Fibroblast of villous mesenchyme (primary cell): ENCODE measurements at places on chromosomes 3 and 15. TPM values are rescaled to one million over a fixed set of nuclear protein-coding genes. Genes with fewer than 3 reads are reported as not detected.

DNA sequence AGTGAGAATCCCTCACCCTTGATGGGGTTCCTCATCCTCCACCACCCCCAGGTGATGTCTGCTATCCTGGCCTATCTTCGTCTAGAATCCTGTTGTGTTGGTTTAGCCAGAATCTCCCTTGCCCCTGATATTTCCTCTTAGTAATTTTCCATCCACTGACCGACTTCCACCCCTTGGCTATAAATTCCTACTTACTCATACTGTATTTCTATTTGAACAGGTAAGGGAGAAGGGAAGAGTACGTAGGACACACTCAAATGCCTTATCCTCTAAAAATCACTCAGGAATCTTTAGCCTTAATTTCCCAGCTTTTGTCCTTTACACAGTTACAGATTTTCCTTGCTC, 678 bp upstream of the TFG start:
- DNase-seq: no peak

GRCh38 chr3:21356402-21356801, 394.6 kb downstream of the ZNF385D start:
- no peak for DNase-seq

- no peak for DNase-seq
Observed at GRCh38 chr3:149715247-149715646, 37.0 kb downstream of the COMMD2 start.

DNA sequence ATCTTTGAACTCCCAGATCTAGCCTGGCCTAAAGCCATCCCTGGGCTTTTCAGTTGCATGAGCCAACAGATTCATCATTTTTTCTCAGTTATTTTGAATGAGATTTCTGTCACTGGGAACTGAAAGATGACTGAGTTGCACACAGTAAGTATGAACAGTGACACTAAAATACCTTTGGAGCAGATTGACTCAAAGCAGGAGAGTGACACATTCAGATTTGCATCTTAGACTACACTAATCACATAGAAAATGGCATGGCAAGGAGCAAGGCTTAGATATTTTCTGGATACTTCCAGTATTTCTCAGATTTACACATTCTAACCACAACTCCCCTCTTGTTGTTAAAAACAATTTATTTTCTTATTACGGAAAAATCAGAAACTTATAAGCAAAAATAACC, 32.8 kb downstream of the SEC62 start:
- DNase-seq: no peak

GRCh38 chr3:185537369-185537970, 14.9 kb downstream of the LIPH start:
- DNase-seq: peak; percentile 70

- DNase-seq: peak; percentile 17
Observed at GRCh38 chr15:94125156-94125555, 106.2 kb upstream of the MCTP2 start.

DNA sequence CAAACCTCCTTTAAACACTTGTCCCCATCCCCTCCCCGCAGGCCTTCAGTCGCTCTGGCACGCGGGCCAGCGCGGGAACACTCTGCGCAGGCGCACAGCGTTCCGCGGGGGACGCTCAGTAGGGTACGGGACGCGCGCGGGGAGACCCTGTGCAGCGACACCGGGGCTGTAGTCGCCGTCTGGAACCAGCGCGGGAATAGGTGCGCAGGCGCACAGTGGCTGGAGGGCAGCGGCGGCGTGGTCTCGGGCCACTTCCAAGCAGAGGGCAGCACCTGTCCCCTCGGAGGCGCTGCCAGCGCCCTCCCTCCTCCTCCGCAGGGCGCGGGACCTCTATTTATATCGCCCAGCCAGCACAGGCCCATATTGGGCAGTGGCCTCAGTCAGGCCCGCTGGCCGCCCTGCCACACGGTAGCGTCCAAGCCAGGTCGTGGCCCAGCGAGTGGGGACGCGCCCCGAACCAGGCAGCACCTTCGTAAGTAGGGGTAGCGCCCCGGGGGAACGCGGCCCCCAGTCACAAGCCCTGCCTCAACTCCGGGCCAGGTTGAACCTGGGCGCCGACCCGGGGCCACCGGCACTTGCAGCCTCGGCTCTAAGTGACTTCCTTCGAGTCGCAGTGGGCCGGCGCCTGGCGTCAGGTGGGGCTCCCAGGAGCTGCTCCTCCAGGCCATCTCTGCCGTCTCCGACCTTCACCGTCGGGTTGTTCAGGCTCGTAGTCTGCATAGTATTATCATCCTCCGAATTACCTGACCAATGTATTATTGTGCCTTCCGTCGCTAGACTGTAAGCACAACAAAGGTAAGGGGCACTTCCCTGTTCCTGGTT, at the start of gene KBTBD12:
TSS of gene KBTBD12 (plus strand) at position 118 of the 822 bp plus-strand sequence. CDS start 7,830 bp downstream, outside the sequence.
- no peak for DNase-seq

GRCh38 chr15:29081781-29082180, 187.8 kb downstream of the NSMCE3 start:
- no peak for DNase-seq

GRCh38 chr3:193879099-193879863, 256.7 kb upstream of the HES1 start:
- no peak for DNase-seq

GRCh38 chr15:78139578-78139977, 8.3 kb upstream of the CIB2 start:
- no peak for DNase-seq

DNA sequence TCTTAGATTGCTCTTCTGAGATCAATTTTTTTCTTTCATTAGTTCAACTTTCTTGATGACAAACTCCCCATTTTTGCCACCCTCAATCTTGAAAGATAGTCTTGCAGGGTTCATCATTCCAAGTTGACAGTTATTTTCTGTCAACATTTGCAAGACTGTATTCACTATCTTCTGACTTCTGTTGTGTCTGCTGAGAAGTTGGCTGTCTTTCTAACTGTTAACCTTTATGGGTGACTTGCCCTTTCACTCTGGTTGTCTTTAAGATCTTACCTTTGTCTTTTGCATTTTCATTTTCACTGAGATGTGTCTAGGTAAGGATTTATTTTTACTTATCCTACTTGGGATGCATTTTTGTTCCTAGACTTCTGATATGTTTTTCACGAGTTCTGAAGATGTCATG, 14.6 kb upstream of the PIGZ start:
- no peak for DNase-seq

GRCh38 chr3:183584246-183584913, 28.9 kb upstream of the KLHL6 start:
- peak; percentile 48 for DNase-seq

GRCh38 chr3:152638707-152639450, 196.1 kb upstream of the P2RY1 start:
- peak; percentile 86 for DNase-seq

- DNase-seq: no peak
Observed at GRCh38 chr3:141257961-141258360, 26.3 kb downstream of the PXYLP1 start.

GRCh38 chr3:64773137-64773536, 85.3 kb upstream of the ADAMTS9 start:
- no peak for DNase-seq

DNA sequence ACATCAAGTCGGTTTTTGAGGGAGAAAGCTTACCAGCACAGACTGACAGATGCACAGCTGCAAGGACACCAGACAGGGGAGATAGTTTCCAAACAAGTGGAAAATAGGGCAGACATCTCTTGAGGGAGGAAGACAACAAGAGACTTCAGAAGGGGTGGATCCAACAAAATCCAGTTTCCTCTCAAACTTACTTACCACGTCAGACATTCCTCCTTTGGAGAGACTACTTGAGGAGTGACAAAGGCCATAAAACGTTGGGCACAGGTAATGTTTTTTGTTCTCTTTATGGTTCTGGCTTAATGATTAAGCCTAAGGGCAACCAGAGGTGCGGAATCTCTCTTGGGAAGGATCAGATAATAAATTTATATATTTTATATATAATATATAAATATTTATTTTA, 76.1 kb downstream of the CD200 start:
- no peak for DNase-seq

- peak; percentile 50 for DNase-seq
Observed at GRCh38 chr3:38960953-38961622, 90.7 kb downstream of the SCN11A start.

The TMEM158 gene
- 22.9 and 46.7 TPM in 2 replicates for total RNA-seq

The PTPN9 gene
- 23.5 and 32.4 TPM in 2 replicates for total RNA-seq

The CATSPER2 gene
- total RNA-seq: 0.32 and 0.86 TPM in 2 replicates

The APBA2 gene
- 4.7 and 10.0 TPM in 2 replicates for total RNA-seq

The TMEM42 gene
- total RNA-seq: 12.6 and 13.0 TPM in 2 replicates

The THBS1 gene
- total RNA-seq: 7,420 and 8,241 TPM in 2 replicates

The ADAMTS17 gene
- under 0.01 and 0.32 TPM in 2 replicates for total RNA-seq

The PLSCR2 gene
- total RNA-seq: 0.43 TPM in 1 of 2 replicates, not detected in the other

The FBXO40 gene
- under 0.01 TPM in 1 of 2 replicates, not detected in the other for total RNA-seq

The STAC gene
- 0.32 and 0.43 TPM in 2 replicates for total RNA-seq

The GOLGA8Q gene
- 0.43 and 0.97 TPM in 2 replicates for total RNA-seq

The ANKRD63 gene
- total RNA-seq: not detected in 2 replicates
